ENCODE measurements at places on chromosomes 3 and 15.

DNA sequence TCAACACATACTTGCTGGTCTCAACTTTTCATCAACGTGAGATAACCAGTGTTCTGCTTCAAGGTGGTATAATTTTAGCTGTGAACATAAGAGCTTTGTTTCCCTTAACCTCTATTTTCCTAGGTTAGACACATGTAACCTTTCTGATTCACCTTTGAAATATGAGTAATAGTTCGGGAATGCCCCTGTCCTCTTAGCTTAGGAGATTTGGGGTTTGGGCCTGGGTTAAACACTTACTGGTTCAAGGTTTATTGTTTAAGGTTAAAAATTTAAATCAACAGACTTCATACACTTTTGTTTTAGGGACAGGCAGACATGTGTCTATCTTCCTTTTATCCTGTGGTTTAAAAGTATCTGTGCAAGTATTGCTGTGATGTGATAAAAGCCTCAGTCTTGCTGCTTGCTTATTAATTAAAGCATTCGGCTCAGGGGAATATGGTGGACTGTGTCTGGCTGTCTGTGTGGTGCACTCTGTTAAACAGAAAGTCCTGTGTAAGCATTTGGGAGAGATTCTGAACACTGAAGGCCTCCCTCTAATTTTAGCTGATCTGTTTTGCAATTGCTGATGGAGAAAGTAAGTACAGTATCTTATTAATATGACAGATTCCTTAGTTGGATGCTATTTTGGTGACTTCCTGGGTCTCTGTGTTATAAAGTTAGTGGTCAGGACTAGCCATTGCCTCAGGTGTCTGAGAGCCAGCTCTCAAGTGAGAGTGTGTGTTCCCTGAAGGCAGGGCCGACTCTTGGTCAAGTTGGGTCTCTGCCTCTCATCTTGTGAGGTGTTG lies 81.8 kb downstream of the USP13 start:
- no peak for DNase-seq

- no peak for DNase-seq
Measured at GRCh38 chr3:169215461-169216352, 447.8 kb downstream of the MECOM start.

DNA sequence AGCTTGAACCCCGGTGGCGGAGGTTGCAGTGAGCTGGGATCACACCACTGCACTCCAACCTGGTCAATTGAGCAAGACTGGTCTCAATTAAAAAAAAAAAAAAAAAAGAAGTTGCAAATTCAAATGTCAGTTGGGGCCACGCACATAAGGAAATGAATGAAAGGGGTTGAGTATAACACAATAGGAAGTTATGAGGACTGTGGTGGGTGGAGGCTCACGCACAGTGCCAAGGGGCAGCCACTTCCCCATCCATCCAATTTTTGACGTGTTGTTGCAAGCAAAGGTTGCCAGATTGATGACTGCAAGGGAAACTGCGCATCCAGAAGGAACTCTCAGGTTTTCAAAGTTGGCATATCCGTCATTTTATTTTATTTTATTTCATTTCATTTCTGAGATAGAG lies 532.2 kb downstream of the NTRK3 start:
- DNase-seq: no peak

GRCh38 chr3:180382638-180383180 lies 219.3 kb upstream of the TTC14 start:
- no peak for DNase-seq

GRCh38 chr15:73711526-73711925 lies 27.3 kb downstream of the CD276 start:
- no peak for DNase-seq

DNA sequence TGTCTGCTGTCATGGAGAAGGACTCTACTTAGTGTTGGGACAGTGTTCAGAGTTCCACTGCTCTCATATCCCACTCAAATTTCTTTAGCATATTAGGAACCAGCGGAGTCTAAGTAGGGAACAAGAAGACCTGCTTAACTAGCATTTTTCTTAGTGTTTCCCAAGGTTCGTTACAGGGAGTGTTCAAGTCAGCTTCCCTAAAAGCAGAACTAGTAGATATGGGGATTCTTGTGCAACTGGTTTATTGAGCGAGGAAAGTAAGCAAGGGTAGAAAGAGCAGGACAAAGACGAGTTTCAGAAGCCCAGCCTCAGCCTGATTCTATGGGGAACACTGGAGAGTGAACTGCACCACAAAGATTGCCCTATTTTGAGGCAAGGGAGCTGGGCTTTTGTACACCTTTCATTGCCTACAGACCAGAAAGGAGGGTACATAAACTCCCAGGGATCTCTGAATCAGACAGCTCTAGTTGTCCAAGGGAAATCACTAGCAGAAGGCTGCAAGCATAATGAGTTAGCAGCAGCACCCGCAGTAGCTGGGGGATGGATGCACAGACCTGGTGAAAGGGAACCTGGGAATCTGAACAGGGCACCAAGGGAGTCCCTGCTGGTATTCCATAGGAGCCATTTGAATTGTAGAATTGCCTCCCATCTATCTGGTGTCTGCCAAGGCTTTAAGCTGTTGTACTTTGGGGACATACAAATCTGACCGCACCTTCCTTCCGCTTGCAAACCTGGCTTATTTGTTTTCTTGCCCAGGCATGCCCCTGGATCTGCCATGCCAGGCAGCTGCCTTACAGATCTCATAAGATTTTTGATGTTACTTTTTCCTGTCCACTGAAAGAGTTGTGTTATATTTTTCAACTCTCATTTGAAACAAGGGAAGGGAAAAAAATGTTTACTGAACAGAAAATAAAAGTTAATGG lies 15.1 kb downstream of the CMTM7 start:
- DNase-seq: no peak

GRCh38 chr3:74539876-74540275 lies 74.6 kb downstream of the CNTN3 start:
- DNase-seq: no peak
